ENCODE measurements at places on chromosomes 2 and 18.

DNA sequence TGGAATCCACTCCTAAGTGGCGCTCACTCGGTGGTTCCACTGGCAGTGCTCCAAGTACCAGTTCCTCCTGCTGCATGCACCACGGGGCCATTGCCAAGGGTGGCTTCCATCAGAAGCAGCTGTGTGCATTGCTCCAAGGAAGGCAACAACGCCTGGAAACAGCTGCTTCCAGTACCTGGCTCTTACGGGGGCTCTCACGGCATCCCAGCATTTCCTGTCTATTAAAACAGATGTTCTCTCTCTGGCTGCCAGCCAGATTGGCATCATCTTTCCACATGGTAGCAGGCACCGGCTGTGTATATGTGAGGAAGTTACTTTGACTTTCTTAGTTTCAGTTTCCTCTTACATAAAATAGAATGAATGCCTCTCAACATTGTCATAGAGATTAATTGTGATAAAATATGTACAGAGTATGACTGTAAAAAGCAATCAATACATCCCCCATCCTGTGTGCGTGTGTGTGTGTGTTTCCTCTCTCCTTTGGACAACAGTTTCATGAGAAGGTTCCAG, 84.9 kb downstream of the CMPK2 start:
- DNase-seq: peak; percentile 87

DNA sequence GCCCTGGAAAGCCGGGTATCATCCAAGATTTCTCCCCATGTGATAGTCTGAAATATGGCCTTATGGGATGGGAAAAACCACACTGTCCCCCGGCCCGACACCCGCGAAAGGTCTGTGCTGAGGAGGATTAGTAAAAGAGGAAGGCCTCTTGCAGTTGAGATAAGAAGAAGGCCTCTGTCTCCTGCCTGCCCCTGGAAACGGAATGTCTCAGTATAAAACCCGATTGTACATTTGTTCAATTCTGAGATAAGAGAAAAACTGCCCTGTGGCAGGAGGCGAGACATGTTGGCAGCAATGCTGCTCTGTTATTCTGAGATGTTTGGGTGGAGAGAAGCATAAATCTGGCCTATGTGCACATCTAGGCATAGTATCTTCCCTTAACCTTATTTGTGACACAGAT, 26.8 kb downstream of the RUFY4 start:
- DNase-seq: no peak

DNA sequence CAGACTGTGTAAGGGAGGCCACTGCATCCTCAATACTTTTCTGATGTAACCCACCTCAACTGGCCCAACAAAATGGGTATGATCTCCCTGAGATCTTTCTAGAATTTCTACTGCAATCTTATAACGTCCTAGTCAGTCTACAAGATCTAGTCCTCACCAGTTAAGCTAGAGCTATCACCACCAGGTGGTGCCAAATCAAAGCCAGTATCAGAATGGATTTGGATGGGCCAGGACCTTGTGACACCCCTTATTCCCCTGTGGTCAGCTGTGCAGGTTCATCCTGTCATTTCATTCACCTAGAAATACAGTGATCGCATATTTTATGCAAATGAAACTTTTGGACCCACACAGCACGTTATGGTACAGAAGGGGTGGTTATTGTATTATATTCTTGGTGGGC, 90.3 kb downstream of the OLA1 start:
- no peak for DNase-seq

GRCh38 chr2:7097353-7097895, 180.2 kb downstream of the RNF144A start:
- peak; percentile 92 for DNase-seq

GRCh38 chr2:44578471-44579093, 216.8 kb downstream of the CAMKMT start:
- DNase-seq: no peak

DNA sequence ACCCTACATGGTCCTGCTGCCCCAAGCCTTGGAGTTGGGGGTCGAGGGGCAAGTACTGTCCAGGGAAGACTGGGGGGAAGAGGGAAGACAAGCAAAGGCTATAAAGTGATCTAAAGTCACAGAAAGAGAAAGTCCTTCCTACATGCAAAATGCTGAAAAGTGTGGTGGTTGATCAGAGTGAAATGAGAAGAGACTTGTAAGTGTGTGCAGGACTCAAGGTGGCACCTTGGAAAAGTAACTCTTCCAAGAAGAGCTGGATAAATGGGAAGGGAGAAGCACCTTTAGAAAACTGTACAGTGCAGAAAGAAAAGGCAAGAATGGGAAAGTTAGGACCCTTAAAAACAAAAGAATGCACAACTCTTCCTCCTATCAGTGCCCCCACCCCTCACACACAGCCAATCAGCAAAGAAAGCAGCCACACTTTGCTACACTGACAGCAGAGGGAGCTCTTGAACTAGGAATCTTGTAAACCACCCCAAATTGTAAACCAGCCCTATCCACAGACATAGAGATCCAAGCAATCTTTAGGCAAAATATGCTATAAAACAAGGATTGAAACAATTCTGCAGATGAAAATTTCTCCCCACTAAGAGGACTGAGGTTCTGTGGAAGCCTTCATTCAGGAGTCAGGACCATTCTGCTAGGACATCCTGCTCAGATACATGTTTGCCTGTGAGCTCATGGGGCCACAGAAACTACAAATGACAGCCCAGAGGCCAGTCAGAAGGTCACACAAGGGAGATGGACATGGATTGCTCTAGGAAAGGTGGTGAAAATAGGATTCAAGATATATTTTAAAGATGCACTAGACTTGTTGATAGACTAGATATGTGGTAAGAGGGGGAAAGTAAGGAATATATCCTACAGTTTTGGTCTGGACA, 146.4 kb downstream of the FTCDNL1 start:
- no peak for DNase-seq

DNA sequence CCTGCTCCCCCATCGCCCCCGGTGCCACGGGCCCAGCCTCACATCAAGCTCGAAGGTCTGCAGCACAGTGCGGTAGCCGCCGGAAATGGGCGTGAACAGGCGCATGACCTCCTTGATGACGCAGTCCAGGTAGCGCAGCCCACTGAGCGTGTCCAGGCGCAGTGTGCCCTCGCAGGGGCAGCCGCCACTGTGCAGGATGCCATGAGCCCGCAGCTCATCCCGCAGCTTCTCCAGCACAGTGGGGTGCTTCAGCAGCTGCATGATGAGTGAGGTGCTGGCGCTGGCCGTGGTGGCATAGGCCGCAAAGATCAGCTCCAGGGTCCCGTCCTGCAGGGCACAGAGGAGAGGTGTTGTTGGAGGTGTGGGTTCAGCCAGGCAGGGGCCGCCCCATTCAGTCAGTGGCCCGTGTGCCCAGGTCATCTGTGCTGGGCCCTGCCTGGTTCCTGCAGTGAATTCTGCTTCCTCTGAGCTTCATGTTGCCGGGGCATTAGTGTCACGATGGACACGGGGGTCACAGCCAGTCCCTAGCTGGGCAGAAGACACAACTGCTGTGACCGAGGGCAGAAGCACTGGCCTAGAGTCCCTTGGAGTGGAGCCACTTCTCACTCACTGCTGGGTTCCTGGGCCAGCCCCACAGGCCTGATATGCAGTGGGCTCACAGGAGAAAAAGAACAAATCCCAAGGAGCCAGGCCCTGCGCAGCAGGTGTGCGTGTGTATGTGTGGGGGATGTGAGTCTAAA, 14.5 kb downstream of the CYP26B1 start:
- no peak for DNase-seq

DNA sequence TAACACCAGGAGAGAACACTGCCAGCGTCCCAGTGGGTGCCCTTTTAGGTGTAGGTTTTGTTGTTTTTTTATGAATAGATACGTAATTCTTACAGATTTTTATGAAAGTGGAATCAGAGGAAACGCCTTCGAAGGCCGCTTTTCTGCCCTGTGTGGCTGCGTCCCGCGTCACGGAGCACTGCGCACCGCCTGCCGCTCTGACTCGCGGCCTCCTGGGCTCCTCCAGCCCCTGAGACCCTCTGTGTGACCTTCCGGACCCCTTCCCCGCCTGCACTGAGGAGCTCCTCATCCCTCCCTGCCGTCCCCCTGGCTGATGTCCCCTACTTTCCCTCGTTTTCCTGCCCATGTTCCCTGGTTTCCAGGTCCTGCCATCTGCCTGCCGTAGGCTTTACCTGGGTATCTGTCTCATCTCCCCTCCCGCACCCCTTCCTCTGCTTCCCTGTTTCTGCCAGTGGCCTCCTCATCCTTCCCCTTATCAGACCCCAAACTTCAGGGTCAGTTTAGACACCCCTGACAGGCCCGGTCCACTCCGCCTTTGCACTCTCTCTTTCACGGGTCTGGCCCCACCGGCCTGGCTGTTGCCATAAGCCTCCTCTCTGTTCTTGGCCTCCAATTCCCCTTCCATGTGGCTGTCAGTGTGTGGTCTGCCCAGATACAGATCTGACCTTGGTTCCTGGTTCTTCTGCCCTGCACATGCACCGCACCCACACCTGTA, 32.7 kb downstream of the PDIA6 start:
- DNase-seq: peak; percentile 76

- DNase-seq: no peak
Observed at GRCh38 chr2:191569025-191569424, 108.9 kb upstream of the NABP1 start.

DNA sequence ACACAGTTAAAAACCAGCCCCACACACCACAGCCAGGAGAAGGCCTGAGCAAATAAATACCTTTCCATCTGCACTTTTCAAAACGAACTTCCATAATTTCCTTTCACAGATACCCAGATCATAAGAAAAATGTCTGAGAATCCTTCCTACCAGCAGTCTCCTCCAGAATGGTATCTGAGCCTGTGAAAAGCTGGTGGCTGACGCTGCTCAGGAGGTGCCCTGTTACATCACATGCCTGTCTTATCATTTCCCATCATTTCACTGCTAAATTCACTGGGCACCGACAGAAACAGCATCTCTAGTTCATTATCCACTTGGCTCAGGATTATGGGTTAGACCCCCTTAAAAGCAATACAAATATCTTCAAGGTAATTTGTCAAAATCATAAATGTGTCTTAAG, 4.4 kb downstream of the CRACDL start:
- no peak for DNase-seq

DNA sequence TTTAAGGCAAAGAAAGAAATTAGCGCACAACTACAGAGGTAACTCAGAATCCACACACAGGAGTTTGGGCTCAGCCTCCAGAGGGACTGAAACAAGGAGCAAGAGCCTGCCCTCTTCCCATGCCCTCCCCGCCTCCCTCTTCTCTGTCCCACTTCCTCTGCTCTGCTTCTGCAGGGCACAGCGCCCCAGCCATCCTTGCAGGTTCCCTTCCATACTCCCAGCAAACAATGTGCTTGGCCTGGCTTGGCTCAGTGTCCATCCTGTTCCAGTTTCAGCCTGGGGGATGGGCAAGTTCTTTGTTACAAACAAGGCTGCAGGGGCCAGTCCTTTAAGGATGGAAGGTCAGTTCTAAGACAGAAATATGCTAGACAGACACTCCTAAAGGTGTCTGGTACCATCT, 133.5 kb downstream of the CDH20 start:
- DNase-seq: no peak

- no peak for DNase-seq
Observed at GRCh38 chr2:10883801-10884478, 27.8 kb upstream of the KCNF1 start.

DNA sequence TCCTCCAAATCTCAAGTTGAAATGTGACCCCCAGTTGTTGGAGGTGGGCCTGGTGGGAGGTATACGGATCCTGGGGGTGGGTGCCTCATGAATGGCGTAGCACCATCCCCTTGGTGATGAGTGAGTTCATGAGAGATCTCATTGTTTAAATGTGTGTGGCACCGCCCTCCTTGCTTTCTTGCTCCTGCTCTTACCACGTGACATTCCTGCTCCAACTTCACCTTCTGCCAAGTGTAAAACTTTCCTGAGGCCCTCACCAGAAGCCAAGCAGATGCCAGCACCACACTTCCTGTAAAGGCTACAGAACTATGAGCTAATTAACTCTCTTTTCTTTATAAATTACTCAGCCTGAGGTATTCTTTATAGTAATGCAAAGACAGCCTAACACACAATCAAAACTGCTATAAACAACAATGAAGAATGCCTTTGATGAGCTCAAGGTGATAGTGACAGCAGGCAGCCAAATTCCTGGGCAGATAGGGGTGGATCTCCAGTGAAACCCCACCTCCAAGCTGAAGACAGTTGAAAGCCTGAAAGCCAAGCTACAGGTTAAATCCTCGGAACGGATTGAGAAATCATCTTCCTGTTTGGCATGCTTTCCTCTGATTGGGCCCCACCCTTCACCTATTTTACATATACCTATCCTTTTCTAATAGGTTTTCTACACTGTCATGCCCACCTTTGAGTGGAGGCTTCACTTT, 26.9 kb downstream of the MCEE start:
- DNase-seq: no peak

GRCh38 chr2:20916604-20917286, 93.8 kb upstream of the LDAH start:
- DNase-seq: no peak

- no peak for DNase-seq
Observed at GRCh38 chr2:197086500-197086899, 160.0 kb upstream of the PGAP1 start.

DNA sequence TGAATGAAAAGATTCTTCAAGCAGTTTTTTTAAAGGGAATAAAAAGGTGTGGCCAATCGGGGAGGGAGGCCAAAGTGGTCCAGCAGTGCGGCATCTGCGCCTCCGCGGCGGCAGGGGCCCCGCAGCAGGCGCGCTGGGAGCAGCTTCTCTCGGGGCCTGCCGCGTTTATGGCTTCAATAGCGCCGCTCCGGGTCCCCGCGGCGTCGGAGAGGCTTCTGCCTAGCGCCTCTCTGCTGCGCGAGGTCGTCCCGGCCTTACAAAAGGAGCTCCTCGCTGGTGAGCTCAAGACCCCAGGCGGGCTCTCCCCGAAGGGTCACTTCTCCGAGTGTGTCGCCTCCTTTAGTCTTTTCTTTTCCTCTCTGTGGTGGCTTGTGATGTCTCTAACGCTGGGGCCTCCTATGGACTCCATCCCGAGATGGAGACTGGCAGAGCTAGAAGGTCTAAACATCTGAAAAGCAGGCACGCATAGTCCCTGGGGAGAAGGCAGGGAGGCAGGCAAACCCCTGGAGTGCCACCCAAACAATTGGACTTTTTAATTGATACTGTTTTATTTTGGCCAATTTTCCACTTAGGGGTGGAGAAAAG, 67.1 kb downstream of the SUMO1 start:
- no peak for DNase-seq

DNA sequence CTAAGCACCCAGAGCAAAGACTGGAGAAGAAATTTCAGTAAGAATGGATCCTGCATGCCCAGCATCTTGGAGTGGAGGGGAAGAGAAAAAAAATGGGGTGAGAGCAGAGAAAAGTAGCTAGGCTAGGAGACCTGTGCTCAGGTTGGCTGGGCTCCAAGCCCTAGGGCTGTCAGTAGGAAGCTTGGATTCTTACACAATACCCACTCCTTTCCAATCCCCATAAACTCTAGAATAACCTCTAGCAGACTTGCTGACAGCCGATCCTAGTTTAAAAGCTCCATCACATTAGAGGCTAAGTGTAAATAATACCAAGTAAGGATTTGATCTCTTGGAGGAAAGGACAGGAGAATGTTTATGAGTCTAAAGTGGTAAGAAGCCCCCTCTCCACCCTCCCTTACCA, 46.2 kb upstream of the NABP1 start:
- DNase-seq: no peak

GRCh38 chr18:66575263-66575662, 28.6 kb downstream of the CDH19 start:
- DNase-seq: no peak
